Stimulated activated CD8-positive, alpha-beta memory T cell treated with anti-CD3 and anti-CD28 coated beads, Interleukin-2, amount 100 ng/mL, for 1 hour (primary cell): ENCODE measurements at places on chromosomes 3 and 15.

DNA sequence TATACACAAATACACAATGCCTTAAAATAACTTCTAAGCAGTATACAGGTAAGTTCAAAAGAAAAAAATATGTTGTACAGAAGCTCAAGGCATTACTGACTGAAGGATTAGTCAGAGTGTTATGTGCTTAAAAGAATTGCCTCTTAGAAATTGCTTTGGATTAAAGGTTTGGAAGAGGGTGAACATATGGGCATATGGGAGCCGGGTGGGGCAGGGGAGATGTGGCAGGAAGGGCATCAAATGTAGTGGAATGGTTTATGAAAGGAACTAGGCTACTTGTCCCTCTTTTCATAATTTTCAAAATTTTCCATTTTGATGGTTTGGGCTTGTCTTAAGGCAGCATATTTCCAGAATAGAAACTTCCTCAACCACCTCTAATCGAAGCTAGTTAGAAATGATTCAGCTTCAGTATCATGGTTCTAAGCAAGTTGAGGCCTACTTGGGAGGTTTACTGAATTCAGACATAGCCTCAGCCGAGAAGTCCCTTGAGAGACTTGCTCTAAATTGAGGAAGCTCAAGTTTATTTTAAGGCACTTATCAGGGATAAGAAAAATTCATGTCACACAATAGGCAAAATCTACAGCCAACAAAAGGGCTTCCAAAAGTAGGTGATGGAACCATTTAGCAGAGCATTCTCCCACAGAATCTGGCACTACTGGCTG, 10.1 kb upstream of the GOLGB1 start:
- DNase-seq: no peak

GRCh38 chr3:129827765-129828164, 65.7 kb downstream of the TMCC1 start:
- DNase-seq: no peak

DNA sequence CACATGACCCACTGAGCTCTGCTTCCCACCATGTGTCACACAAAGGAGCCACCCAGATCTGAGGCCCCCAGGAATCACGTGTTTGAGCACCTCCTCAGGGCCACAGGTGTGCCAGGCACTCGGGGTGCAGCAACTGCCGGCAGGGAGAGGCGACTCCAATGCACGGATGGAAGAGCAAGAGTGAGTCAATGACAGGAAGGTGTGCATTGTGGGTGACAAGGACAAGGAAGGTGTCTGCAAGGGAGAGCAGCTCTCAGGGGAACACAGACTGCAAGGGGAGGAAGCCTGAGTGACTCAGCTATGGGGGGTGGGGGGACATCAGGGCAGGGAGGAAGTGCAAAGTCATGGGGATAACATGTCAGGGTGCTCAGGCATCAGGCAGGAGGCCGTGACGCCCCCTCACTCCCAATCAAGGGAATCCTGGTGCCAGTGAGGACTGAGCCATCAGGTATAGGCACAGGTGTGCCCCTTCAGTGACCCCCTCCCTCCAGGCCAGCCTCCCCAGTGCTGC, 67.4 kb downstream of the NUP210 start:
- no peak for DNase-seq

DNA sequence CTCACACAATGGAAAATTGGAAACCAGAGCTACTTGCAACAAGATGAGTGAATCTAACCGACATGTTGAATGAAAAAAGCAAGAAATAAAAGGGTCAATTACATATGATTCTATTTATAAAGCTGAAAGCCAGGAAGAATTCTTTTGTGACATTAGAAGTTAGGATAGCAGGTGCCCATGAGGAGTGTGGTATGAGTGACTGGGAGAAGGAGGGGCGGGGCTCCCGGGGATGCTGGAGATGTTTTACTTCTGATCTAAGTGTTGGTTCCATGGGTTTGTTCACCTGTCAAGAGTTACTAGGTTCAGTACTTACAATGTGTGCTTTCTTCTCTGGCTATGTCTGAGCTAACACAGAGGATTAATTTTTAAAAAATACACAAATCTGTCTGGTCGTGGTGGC, 60.8 kb downstream of the NSMCE3 start:
- no peak for DNase-seq
